NCI-H1105 (cell line): ENCODE measurements at places on chromosomes 12 and 14.
A peak's percentile ranks its signal among the peaks of the same experiment; 100 is the strongest.

DNA sequence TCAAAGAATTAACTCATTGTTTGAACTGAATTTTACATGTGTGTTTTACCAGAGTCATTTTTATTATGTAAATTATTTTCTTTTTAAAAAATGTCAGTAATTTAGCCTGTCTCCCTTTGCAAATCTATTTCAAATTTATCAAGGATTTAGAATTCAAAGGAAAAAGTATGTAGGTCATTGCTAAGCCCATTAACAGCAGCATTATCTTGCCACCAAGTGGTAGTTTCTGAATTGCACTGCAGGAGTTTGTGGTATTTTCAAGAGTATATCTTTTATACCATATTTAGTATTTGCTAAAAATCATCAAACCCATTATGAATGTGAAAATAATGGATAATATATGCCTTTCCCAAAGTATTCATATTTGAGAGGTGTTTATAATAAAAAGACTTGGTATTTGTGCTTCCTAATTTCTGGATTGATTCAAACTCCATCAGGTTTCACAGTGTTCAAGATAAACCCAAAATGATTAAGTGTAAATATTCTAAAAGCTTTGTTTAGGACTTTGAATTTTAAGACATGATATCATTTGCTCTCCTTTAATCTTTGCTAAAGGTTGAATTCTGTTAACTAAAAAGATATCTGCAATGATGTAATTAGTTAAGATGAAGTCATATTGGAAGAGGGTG lies 711.4 kb downstream of the FSCB start:
- DNase-seq, result no peak

DNA sequence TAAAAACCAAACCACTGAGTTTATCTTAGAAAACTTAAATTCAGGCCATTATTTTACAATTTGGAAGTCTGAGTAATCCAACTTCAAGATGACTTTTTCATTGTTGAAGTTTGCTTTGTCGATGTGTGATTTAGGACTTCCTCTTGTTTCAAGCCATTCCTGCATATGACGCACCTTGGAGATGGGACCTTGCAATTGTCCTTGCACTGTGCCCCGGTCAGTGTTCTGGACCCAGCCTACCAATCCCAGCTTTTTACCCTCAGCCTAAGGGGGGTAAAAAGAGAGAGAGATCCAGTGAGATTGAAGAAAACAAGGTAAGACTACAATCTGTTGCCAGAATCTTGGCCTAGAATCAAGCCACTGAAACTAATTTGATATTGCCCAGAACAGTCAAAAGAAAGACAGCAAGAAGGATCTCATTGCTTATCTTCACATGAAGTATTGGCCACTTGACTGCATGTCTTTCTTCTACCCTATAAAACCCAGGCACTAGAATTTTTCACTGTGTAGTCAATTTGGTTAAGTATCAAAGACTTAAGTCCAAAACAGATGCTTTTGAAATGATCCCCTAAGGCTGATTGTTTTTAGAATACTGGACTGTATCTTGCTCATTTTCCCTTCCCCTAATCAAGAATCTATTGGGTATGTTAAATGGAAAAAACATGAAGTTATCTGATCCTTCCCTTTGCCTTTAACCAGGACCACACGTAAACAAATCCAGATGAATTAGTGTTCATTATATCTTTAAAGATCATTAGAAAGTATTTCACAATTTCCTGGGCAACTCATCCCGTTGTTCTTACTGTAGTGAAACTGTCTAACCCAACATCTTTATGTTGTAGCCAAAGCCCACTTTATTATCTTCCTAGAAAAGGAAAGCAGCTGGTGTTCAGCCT lies 2.4 kb upstream of the MLH3 start:
- no peak for DNase-seq

GRCh38 chr14:61517911-61518384 lies 177.4 kb upstream of the HIF1A start:
- no peak for DNase-seq

DNA sequence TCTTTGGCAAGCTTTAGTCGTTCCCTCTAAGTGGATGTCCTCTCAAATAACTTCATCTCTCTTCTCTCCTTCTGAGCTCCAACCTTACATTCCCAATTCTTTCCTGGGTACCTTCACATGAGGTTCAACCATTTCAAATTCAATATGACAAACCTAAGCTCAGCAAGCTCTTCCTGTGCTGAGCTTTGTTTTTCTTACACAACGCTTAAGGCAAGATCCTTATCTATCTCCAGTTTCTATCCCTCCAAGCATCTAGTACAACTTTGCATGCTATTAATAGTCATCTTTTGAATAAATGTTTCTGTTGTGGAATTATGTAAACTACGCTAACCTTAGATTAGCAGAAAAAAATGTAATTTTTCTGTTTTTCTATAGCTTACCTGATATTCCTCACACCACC lies 63.7 kb upstream of the IFNG-AS1 start:
- DNase-seq, result no peak

DNA sequence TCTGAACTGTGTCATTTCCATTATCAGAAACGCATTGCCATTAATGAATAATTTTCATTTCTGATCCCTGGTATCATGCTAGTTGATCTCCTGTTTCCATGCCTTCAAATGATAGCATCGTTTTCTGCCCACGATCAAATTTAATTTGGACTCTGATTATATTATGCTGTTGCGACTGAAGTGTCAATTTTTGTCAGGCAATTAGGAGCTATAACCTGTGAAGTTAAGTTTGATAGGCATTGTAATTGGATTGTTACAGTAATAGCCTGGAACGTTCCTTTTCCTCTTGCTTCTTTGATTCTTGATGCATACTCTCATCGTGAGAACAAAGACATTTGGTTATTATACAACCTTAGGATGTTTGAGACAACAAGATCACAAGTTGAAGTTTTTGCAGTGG lies 356.3 kb downstream of the VRK1 start:
- DNase-seq, result no peak

- peak; percentile 57 for DNase-seq
Observed at GRCh38 chr12:109714141-109714912, 702 bp downstream of the FAM222A start.

- no peak for DNase-seq
Observed at GRCh38 chr14:94171208-94171607, 2.9 kb upstream of the PPP4R4 start.

DNA sequence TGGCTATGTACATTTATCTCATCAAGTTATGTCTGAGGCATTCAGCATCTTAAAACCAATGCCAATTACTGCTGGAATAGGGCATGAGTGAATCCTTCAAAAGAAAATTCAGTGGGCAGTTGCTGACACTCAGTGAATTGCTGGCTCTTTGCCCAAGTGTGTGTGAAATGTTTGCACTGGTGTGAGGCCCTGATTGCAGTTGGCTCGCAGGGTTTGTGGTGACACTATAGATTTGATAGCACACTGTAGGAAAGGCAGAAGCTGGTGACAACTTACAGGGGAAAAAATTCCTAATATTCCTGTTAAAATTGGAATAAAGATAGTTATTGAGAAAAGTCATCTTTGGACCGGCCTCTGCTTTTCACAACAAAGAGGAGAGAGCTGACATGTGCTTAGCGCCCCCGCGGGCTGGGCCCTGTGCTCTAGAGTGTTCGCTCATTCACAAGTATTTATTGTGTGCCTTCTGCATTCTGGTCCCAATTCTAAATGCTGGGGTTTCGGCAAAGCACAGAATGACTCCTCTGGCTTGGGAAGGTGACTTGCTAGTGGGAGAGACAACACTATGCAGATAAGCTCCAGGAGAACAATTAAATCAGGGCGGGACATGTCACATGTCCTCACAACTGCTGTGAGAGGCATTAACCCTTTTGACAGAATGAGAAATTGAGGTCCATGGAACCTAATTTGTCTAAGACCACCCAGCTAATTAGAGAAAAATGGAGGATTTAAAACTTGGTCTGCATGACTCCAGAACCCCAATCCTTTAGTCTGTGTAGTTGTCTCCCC lies 418.7 kb downstream of the NPAS3 start:
- peak; percentile 30 for DNase-seq

GRCh38 chr12:57803319-57803893 lies 15.1 kb downstream of the AVIL start:
- peak; percentile 2 for DNase-seq

- DNase-seq, result no peak
Observed at GRCh38 chr12:132286912-132287311, 42.5 kb downstream of the GALNT9 start.

DNA sequence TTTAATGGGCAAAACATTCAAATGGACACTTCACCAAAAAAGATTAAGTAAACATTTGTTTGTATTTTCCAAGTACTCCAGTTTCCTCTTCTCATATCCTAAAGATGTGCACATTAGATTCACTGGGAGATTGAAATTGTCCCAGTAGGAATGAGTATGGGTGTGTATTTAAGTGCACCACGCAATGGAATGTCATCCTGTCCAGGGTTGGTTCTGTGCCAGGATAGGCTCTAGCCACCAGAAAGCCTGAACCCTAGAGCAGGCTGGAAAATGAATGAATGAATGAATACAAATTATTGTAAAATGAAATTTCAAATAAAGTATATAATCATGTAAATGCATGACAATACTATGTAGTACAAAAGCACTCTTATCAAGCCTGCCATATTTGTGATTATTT lies 14.0 kb downstream of the CEP83 start:
- DNase-seq, result no peak

GRCh38 chr12:65607401-65607841 lies 216.9 kb upstream of the HMGA2 start:
- DNase-seq, result no peak

DNA sequence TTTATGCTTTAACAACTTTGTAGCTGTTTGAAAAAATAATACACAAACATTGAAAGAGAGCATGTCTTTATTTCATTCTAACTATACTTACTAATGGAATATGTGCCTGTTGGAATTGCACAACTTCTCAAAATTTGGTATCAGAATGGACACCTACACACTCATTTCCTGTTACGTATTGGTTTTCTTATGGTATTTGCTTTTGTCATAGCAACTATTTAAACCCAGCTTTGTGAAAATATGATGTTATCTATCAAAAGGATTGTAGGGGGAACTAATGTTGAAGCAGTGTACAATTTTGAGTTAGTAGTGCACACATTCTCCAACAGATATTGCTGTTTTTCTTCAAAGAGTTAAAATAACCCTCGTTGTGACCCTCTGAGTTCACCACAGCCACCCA lies 52.6 kb downstream of the RBMS2 start:
- no peak for DNase-seq

DNA sequence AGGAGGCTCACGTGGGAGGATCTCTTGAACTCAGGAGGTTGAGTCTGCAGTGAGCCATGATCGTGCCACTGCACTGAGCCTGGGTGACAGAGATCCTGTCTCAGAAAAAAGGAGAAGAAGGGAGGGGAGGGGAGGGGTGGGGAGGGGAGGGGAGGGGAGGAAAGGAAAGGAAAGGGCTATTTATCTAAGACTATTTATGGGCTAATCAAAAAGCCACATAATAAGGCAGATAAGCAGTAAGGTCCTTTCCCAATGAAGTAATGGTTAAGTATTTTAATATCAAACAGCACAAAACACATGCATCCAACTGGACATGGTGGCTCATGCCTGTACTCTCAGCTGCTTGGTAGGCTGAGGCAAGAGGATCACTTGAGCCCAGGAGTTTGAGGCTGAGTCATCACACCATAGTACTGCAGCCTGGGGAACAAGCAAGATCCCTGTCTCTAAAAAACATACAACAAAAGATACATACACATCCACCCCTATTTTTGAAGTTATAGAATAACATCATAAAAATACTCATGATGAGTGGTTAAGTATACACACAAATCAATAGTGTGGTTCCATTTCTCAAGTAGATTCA lies 9.7 kb downstream of the PAWR start:
- DNase-seq, result no peak

- no peak for DNase-seq
Observed at GRCh38 chr12:104738776-104739642, 219.1 kb downstream of the SLC41A2 start.

DNA sequence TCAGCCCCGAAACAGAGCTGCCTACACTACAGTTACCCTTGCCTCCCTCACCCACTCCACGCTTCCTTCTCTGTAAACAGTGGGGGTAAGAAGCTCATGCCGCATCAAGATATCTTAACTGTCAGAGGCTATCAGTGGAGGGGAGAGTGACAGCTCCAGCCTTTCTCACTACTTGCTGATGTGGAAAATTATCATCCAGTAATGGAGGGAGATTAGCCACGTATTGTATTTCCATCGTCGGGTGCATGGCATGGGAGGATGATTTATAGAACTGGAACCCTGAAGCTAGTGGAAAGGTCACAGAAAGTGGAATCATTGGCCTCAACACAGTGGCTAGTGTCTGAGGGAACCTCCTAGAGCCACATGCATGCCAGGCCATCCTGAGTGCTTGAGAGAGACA lies 270.9 kb upstream of the FKBP4 start:
- no peak for DNase-seq

GRCh38 chr12:110024051-110024450 lies 24.3 kb downstream of the C12orf76 start:
- DNase-seq, result no peak

DNA sequence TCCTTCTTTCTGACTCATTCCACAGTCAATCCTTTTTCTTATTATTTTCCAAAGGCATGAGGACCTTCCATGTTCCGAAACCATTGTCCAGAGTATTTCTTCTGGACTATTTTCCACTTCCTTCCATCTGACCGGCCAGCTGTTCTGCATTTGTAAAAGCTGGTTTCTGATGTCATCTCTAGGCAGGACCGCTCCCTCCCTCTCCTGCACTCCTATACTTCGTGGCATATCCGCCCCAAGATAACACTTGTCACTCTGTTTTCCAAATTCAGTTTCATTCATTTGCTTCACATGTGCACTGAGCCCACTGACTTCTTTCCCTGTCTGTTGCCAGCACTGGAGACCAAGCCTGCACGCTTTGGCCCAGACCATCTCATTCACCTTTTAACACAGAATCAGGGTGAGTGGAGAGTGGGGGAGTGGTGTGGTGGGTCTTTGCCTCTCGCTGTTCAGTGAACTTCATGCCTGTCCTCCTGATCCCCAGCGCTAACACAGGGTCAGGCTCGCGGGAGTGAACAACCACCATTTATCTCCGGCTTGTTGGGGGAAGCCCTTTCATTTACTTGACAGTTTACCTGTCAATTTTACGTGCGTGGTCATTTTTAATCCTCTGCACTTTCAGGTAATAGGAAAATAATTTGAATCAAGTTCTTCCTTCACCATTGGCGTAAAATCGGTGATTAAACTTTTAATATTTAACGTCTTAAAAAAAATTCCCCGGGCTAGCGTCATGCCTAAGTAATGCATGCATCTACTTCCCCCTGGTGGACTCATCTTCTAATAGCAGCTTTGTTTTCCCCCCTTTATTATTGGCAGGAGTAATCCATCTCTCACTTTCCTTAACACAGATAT lies 52.5 kb downstream of the C12orf75 start:
- DNase-seq, result peak; percentile 48

- DNase-seq, result no peak
Observed at GRCh38 chr14:102197317-102197853, 57.7 kb downstream of the WDR20 start.

- no peak for DNase-seq
Observed at GRCh38 chr12:31018790-31019505, 54.7 kb upstream of the DDX11 start.

GRCh38 chr14:24181371-24182077 lies 7.1 kb downstream of the IPO4 start:
- no peak for DNase-seq

GRCh38 chr12:62684570-62685295 lies 218.1 kb downstream of the MON2 start:
- no peak for DNase-seq

GRCh38 chr14:19775587-19775986 lies 2.3 kb downstream of the OR4M1 start:
- DNase-seq, result no peak
